ENCODE measurements at places on chromosomes 16 and 17.
A peak's percentile ranks its signal among the peaks of the same experiment; 100 is the strongest.

DNA sequence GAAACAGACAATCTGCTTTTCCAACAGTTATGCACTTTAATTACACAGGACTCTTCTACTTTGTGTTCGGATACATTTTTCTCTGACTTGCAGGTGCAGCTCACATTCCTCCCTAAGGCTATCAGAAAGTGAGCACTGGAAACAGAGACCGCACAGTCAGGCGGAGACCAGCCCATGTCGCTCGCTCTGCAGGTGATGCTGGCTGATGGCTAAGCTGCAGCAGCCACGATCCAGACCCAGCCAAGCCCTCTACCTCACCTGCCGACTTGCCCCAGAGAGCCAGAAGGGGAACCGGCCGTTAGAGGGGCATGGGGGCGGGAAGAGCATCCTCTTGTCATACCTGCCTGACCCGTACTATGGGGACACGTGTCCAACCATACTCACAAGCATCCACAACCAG is 33.8 kb downstream of the MAP1LC3B start:
- DNase-seq = no peak

DNA sequence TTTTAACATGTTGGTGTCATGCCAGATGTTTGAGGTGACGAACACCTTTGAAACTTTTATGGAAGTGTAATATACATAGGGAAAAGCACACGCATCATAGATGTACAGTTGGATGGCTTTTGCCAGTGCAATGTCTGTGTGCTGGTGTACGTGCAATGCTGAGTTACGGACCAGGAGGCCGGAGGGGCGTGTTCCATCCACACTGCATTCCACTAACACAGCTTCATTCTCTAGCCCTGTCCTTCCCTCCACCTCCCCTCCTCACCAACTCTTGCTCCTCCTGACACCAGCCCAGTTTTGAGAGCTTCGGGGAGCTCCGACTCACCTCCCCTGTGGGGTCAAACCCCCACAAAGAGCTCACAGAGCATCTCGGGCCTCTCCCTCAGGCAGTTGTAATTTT is 358.8 kb downstream of the C16orf95 start:
- DNase-seq = no peak

GRCh38 chr17:16287563-16288027 is 65.7 kb downstream of the CENPV start:
- DNase-seq = peak; percentile 50

- DNase-seq = peak; percentile 64
Observed at GRCh38 chr16:68445458-68445857, 2.9 kb downstream of the SMPD3 start.

GRCh38 chr17:15469260-15469659 is 1.8 kb upstream of the CDRT4 start:
- DNase-seq = no peak

- no peak for DNase-seq
Observed at GRCh38 chr16:79093554-79093967, 507.0 kb downstream of the MAF start.

DNA sequence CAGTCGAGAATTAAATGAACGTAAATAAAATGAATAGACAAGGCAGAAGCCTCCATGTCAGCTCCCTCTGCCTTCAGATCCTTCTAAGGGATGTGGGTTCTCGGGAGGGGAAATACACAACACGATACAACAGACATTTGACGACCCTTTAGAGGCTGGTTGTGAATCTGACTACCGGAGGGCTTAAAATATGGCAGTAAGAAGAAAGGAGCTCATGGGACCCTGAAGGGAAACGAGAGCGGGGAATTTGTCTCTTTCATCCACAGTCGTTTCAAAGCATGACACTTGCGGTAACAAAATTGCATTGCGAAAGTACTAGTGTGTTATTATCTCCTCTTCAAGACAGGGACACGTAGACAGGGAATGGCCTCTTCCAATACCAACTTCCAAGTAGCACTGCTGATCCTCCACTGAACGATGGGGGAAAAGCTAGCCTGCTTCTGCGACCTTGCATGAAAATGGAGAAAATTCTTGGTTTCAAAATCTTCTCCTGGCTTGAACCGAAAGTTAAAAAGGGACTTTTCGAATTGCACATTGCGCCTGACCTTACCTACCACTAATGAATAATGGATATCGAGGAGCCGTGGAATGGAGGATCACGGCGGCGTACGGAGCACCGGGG is 1.2 kb upstream of the TNRC6C start:
- DNase-seq = peak; percentile 64
